NCI-H1930 (cell line): ENCODE measurements at places on chromosomes 13 and 19.

DNA sequence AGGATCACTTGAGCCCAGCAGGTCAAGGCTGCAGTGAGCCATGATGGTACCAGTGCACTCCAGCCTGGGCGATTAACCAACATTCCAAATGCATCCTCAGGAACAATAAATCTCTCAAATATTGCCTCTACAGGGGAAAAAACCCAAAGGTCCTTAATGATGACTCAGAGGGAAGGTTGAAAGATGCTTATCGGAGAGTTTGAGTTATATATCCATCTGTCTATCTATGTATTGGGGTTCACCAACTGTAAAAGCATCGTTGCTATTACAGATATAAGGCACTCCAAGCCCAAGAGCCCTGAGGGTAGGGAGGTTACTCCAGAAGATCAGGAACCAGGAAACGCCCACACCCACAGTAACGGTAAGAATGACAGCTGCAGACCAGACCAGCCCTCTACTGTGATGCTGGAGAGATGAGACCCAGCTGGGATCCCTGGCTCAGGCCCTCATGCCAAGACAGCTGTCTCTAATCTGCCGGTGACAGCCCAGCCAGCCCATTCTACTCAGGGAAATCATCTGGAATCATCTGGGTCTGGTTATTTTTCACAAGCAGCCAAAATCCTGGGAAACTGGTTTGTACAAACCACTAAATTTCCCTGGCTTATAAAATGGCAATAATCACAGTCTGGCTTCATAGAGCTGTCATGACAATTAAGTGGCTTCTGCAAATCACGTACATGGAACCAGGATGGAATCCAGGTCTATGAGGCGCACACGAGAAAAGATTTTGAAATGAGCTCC lies 23.8 kb downstream of the TEX101 start:
- no peak for DNase-seq

DNA sequence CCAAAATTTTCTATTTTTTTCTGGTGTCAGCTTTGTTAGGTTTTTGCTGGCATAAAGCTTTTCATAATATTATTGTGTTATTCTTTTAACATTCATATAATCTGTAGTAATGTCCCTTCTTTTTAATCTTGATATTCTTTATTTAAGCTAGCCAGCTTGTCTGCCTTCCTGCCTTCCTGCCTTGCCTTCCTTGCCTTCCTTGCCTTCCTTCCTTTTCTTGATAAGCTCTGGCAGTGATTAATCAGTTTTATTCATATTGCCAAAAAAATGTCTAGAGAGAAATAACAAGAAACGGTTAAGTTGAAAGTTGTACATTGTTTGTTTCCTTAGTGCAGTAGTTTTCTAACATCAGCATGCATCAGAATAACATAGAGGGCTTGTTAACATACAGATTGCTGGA lies 257.5 kb downstream of the MAB21L1 start:
- DNase-seq = no peak

DNA sequence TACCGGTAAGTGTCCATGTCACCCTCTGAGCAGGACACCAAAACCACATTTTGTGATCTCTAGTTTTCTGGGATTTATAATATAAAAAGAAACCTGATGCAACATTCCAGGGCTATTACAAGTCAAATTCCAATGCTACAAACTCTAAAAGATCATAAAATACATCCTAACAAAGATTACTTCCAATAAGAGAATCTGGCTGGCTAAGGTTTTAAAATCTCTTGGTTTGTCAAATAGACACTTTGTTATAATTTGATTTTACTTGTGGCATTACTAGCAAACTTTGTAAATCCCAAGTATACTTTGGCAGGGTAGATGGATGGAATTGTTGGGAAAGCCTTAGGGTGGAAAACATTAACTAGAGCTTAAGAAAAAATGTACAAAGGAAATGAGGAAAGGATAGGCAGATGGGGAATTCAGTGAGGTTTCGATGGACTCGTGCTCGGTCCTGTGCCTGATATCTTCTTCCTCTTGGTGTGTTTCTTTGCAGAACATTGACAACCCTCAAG lies 74.0 kb upstream of the POMP start:
- DNase-seq = no peak

GRCh38 chr19:15432018-15432494 lies 13.3 kb upstream of the AKAP8L start:
- DNase-seq = no peak

GRCh38 chr13:112586334-112586960 lies 1.5 kb downstream of the TUBGCP3 start:
- DNase-seq = no peak

- no peak for DNase-seq
These were observed 151.5 kb downstream of the ZNF737 start for GRCh38 chr19:20414120-20414519.

DNA sequence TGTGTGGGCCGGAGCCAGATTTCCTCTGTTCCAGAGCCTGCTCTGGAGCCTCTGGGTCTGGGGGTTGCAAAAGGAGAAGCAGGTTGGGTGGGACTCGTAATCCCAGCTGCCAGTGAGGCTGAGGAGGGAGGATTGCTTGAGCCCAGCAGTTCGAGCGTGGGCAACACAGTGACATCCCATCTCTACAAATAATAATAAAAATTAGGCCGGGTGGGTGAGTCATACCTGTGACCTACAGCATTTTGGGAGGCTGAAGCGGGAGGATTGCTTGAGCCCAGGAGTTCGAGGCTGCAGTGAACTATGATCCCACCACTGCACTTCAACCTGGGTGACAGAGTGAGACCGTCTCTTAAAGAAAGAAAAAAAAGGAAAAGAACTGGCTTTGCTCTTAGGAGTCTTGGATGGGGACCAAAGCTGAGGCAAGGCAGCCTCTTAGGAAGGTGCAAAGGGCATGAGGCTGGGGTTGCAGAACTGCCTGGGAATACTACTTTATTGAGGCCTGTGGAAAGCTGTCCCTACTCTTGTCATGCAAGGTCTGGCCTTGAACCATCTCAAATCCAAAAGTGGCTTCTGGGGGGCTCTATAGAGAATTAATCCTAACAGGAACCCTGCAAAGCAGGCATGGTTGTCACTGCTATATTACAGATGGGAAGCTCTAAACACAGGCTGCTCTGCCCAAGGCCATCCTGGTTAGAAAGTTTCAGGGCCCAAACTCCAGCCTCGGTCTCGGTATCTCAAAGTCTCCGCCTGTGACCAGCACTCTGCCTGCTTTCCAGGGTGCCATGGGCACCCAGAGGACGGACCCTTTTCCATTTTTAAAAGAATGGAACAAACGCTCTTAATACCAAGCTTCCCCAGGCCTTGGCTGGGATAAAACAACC lies 880 bp upstream of the C19orf12 start:
- DNase-seq = no peak

DNA sequence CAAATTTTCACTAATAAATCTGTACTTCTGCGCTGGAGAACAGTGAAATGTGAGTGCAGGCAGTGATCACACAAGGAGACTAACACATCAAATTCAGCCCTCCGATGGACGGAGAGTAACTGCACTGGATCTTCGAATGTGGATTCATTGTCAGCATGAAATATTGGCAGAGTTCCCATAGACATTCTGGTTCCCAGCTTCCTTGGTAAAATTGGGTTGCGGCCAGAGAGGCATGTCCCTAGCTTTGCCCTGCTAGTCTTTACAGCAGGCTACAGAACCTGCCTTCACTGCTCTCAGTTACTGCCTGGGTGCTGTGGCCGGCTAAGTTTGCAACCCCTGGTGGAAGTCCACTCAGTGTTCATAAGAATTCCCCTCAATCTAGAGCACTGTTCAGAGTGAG lies 32.3 kb upstream of the UQCRFS1 start:
- DNase-seq = no peak

- no peak for DNase-seq
These were observed 38.6 kb upstream of the TEX29 start for GRCh38 chr13:111281751-111282311.

DNA sequence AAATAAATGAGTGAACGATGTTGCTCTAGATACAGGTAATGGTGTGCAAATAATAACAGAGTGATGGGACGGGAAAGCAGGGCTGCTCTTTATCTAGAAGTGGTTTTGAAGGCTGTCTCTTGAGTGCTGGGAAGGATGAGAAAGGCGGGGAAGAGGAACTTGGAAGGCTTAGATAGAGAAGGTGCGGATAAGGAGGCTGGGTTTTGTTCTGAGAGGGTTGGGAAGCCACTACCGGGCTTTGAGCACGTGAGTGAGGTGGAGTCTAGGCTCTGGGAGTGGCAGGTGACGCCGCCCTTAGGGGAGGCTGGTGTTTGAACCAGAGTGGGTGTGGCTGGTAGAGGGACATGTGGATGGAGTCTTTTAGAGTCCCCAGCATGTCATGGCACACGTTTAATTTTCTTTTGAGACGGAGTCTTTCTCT lies 811 bp downstream of the ARMC6 start:
- no peak for DNase-seq

DNA sequence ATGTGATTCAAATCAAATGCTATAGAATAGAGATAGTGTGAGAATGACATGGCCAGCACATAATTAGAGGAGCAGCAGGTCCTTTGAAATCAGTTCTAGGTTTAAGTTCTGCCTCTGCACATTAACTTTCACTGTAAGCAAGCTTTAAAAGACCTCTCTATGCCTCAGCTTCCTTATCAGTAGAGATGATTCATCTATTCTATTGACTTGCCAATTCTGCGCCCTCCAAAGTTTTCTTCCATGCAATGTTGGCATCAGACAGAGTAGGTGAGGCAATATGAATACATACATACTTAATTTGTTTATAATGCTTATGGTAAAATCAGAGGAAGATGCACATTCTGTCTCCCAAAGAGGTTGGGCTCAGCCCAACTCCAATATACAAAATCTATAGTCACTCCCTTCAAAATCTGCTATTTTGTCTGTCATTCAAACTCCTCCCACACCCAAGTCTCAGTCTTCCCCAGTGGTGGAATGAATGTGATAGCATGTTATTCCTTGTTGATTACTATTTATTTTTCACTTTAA lies 525.5 kb downstream of the RFC3 start:
- DNase-seq = no peak

- DNase-seq = no peak
These were observed 601.8 kb downstream of the SLITRK6 start for GRCh38 chr13:85197431-85197830.

- DNase-seq = no peak
These were observed 485.5 kb downstream of the DIAPH3 start for GRCh38 chr13:59677966-59678814.

DNA sequence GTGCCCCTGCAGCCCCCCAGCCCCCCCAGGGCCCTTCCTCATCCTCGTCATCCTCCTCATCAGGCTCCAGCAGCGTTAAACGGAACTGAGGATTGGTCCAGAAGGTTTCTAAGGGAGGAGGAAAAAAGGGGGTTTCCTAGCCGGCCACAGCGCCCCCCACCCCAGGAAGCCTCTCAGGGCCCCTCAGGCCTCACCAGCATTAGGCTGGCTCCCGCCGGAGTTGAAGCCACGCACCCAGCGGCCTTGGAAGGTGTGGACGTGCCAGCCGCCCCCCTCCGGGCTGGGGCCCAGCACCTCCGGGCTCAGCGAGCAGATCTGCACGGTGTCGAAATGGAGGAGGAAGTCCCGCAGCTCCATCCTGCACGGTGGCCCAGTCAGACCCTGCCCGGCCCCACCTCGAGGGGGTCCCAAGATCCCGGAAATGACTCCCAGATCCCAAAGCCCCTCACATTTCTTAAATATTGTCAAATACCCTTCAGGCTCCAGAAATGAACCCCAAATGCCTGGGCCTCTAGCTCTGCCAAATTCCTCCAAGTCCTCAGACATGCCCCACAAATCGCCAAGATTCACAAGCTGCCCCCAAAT lies 6.9 kb downstream of the CAPN12 start:
- DNase-seq = no peak

- DNase-seq = no peak
These were observed 826.7 kb downstream of the DIAPH3 start for GRCh38 chr13:59337070-59337469.

DNA sequence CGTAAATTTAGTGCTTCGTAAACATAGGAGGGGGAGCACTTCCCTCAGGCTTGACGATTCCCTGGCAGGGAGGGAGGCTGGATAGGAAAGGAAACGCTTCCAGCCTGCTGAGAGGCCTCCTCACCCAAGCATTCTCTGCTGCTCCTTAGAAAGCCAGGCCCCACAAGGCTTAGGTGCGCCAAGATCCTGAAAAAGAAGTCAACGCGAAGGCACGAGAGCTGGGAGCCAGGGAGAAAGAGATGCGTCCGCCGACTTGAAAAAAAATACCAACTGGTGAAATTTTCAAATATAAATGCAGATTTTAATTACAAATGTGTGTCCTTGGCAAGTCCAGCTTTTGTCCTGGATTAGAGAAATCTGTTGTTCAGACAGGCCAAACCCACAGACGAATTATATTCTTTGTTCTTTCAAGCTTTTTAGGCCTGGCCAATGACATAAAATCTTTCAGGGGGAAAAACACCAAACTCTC lies 64.0 kb downstream of the ALOX5AP start:
- DNase-seq = no peak

DNA sequence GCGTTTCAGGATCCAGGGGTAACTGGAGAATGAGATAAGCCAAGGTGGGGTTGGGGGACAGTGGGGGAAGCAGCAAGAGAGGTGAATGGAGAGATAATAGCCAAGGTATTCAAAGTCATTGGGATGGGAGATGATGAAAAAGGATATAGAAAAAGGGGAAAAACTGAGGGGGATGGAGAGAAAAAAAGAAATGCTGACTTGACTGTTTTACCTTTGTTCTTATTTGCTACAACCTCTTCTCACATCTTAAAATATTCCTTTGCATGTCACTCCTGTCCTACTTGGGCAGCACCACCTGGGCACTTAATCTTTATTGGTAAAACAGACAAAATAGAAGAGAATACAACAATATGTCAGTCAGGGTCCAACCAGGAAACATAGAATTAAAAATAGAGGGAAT lies 56.0 kb upstream of the FNDC3A start:
- DNase-seq = no peak

DNA sequence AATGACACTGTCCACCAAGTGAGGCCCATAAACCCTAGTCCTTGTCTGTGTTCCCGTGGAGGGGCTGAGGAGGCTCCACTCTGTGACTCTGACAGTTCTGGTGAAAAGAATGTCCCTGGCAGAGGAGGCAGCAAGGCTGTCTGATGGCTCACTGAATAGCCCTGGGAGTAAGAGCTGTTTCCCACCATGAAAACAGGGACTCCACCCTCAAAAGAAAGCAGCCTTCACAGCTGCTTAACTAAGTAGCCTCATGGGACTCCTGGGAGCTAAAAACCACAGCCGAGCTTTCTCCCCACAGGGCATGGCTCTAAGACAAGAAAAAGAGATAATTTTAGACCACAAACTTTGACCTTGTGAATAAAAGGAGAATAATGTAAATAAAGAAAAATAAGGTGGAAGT lies 135.1 kb upstream of the FRY start:
- no peak for DNase-seq

- DNase-seq = no peak
These were observed 65.0 kb downstream of the RASA3 start for GRCh38 chr13:114067381-114067885.

GRCh38 chr13:78299832-78300623 lies 303.3 kb downstream of the POU4F1 start:
- DNase-seq = no peak

GRCh38 chr19:29593869-29594268 lies 12.2 kb upstream of the POP4 start:
- no peak for DNase-seq

GRCh38 chr13:31053091-31053490 lies 108.6 kb downstream of the HSPH1 start:
- DNase-seq = no peak
